ENCODE measurements at places on chromosomes 7 and 10.

- no peak for DNase-seq
Observed at GRCh38 chr10:105594296-105594695, 953.2 kb downstream of the SORCS3 start.

GRCh38 chr10:49611816-49612512 is 1.9 kb downstream of the SLC18A3 start:
- DNase-seq: no peak

DNA sequence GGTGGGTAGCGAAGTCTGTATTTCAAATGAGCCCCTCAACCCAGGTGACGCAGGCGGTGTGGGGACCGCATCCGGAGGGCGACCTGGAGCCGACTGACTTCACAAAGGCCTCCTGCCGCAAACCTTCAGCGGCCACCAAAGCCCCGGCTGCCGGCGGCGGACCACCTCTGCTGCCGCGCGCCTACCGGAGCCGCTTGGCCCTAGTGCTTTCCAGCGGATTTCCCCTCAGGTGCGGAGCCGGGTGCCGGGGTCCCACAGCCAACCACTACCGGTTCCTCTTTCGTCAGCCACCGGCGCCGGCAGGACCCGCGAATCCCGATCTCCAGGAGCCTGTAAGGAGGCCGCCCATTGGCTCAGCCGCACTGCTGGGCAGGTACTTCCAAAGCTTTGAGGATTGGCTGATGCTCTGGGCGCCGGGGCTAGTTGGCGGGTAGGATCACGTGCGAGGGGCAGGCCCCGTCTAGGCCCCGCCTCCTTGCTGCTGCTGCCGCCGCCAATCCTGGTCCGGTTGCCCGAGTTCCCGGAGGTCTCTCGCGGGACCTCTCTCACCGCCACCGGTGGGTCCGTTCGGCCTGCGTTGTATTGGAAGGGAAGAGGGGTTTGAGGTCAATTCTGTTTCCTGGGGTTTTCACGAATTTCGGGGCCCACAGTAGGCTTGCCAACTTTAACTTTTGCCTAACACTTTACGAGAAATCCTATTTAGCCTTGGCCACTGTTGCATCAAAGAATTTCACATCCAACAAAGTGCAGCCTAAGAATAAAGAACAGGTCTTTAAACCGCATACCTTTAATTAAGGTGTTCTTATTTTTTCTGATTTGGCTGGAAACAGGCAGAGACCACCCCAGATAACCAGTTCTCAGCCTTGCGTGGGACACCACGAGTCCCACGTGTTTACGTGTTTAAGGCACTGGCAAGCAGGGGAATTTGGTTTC is at the start of gene GSTO2:
GSTO2 (plus strand) TSS at position 472 of the 933 bp plus-strand sequence. CDS start 5,732 bp downstream, outside the sequence.
- peak; percentile 99 for DNase-seq

DNA sequence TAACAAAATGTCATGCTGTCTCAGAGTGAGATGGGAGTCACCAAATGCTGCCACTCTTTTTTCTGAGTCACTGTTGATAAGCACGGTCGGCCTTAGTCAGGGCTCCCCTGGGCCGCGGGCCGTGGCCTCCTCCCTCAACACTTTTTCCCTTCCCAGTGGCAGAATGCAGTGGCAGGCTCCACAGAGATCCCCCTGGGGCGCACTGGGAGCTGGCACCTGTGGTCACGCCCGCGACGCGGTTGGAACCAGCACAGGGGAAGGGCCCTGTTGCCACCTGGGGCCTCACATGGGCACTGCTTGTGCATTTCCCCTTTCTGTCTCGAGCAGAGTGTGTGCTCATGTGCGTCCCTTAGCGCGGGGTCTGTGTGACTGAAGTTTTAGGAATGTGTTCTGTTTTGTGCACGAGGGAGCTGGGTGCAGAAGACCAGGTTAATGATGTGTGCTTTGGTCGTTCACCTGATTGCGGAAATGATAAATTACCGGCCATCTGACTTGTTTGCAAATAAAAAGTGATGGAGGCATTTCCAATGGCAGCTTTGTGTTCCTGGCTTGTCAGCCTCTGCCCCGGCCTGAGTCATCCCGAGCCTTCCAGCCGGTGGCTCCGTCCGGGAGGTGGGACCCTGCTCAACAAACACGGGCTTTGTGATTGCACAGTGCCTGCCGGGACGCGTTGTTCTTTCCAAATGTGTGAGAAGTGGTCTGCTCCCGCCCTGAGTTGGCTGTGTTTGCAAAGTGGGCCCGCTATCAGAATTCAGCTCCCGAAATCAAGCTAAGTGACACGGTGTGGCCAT is 100.7 kb downstream of the NKX6-2 start:
- DNase-seq: no peak

- no peak for DNase-seq
Observed at GRCh38 chr7:1450431-1450830, 8.8 kb downstream of the MICALL2 start.

DNA sequence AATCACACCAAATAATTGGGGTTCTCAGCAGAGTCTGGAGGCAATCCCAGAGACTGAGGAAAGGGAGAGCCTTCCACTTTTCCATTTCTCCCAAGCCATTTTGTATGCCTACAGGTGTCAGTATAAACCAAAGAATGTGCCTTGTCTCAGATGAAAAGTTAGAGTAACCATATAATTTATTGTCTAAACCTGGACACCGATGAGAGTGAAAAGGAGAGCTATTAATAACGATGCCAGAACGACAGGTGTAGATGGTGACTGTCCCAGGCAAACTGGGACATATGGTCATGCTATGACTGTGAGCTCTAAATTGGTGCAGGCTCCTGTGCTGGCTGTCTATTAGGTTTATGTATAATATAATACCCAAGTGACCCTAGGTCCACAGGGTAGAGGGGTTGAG is 219.6 kb downstream of the ARHGAP12 start:
- no peak for DNase-seq

GRCh38 chr7:106740806-106741205 is 79.8 kb upstream of the CCDC71L start:
- no peak for DNase-seq

- DNase-seq: no peak
Observed at GRCh38 chr7:73304071-73304470, 4.6 kb downstream of the NSUN5 start.

DNA sequence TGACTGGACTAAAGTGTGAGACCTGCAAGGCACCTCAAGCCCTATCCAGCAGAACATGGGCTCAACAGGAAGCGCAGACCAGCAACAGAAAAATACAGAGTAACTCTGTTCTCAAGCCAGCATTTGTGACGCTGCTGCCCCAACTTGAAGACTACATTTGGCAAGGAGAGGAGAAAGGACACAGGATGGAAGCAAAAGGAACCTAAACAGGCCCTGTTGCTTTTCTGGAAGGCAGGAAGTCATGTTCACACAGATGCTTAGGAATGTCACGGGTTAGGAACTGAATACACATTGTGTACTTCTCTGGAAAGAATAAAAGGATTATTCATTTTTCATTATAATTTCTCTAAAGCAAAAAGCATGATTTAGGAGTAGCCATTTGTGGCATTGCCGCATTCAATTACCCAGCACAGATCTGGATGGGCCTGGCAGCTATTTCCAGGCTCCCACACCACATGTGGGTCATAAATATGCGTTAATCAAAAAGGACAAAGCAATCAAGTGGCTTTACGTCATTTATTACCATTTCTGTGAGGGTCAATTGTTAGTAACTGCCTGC is 19.8 kb upstream of the TOMM7 start:
- no peak for DNase-seq

- no peak for DNase-seq
Observed at GRCh38 chr7:70076325-70076724, 478.1 kb downstream of the AUTS2 start.

GRCh38 chr7:48837266-48837665 is 87.1 kb upstream of the CDC14C start:
- DNase-seq: no peak

- no peak for DNase-seq
Observed at GRCh38 chr10:51649064-51649463, 50.3 kb downstream of the CSTF2T start.

DNA sequence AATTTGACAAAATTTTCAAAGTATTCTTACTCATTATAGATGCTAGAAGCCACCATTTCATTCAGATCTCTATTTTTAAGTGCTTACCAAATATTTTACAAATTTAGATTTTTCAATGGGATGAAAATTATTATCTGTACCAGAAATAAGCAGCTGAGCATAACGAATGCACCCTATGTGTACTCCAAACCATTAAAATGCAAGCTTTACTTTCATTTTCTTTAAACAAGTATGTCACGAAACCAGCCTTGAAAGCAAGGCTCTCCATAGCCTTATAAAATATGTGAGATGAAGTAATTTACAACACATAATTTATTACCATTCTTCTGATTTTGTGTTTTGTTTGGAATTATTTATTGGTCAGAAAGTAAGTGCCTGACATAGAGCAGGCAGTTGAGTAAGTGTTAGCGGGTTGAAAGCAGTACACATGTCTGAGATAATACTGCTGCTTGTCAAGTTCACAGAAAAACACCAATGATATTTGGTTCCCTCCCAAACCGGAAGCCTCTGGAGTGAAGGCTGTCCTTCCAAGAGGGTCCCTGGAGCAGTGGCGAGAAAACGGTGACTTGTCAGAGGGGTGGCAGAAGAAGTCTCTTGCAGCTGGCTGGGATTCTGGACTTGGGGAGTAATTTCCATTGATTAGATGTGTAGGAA is 322.7 kb upstream of the PFKP start:
- no peak for DNase-seq

- DNase-seq: peak; percentile 65
Observed at GRCh38 chr7:130896898-130897514, 163.0 kb upstream of the KLF14 start.

- DNase-seq: no peak
Observed at GRCh38 chr7:105006367-105007136, 7.5 kb upstream of the KMT2E start.

DNA sequence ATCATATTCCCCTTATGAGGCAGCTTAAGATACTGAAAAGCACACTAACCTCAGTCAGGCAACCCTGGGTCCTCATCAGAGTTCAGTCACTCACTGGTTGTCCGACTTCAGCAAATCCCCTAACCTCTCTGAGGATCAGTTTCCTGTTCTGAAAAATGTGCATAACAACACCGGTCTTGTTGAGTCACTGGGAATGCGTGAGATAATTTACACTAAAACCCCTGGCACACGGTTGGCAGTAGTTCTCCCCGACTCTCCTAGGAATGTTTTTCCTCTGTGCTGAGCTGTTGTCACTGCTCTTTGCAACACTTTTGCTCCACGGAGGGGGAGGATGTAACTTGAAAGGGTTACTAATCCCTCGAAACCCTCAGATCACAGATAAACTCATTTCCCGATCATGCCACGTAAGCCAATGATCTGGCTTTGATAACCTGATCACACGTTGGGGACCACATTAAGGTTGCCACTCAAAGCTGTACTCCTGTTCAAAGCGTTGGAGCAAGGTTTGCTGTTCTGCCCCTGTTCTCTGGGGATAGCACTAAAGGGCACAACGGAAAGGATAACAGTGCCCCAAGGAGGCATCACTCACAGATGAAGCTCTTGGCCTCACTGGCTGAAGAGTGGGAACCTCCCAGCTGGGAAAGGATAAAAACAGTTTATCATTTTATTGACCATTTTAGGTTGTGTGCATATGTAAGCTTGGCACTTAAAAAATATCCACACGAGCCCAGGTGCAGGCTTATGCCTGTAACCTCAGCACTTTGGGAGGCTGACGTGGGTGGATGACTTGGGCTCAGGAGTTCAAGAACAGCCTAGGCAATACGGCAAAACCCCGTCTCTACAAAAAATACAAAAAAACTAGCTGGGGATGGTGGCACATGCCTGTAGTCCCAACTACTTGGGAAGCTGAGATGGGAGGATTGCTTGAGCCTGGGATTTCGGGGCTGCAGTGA is 5.0 kb upstream of the RBM17 start:
- no peak for DNase-seq

GRCh38 chr10:86520871-86521677 is 518 bp downstream of the WAPL start:
- DNase-seq: peak; percentile 48

DNA sequence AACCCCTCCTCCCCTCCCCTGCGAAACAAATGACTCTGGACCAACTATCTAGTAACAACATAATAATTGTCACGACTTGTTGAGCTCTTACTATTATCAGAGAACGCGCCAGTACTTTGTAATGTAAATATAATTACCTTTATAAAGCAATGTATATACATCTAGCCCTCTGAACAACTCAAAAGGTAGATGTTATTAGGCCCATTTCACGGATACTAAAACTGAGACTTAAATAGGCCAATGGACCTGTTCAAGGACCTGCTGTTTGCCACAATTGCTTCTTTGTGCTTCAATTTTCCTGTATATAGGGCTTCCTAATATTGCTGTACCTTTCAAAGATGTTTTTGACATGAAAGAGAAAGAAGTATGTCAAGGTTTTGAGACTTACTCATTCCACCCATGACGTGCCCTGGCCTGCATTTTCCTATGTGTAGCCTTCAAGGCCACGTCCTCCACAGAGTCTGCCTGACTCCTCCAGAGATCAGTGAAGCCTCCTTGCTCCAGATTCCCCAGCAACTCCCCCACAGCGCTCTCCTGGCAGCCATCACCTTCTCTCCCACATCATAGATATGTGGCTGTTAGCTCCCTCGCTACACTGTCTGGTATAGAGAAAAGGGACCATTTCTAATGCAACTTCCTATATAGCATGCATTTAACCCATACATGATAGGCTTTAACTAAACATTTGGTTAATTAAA is 156.6 kb downstream of the SKIDA1 start:
- no peak for DNase-seq

DNA sequence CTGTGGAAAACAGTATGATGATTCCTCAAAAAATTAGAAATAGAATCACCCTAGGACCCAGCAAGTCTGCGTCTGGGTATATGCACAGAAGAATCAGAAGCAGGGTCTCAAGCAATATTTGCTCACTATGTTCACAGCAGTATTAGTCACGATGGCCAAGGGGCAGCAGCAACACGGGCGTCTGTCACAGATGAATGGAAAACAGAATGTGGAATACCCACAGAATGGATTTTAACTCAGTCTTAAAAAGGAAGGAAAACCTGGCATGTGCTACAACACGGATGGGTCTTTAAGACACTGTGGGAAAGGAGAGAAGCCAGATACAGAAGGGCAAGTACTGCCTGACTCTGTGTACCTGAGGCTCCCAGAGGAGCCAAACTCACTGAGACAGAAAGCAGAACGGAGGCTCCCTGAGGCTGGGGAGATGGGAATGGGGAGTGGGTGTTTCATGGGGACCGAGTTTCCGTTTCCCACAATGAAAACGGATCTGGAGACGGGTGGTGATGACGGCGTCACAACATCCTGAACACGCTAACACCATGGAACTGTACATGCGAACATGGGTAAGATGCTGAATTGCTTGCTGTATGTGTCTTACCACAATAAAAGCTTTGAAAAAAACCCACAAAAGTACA is 36.7 kb upstream of the INPP5A start:
- DNase-seq: no peak

GRCh38 chr10:71211053-71211452 is 1.3 kb upstream of the UNC5B start:
- no peak for DNase-seq

GRCh38 chr10:33032654-33033151 is 74.7 kb upstream of the ITGB1 start:
- no peak for DNase-seq

GRCh38 chr7:90892213-90892612 is 296.1 kb downstream of the CDK14 start:
- no peak for DNase-seq

GRCh38 chr7:129611246-129612111 is at the start of gene NRF1:
Gene NRF1, plus strand, starts transcription at chr7:129611720. Its CDS starts 45,632 bp downstream, at chr7:129657352.
- peak; percentile 77 for DNase-seq

GRCh38 chr7:55568613-55569268 is 3.6 kb downstream of the VOPP1 start:
- DNase-seq: no peak

GRCh38 chr10:58555170-58555929 is 42.7 kb downstream of the BICC1 start:
- DNase-seq: no peak
